Tongue (tissue), 3 donors: ENCODE measurements at places on chromosomes 7 and 10.

GRCh38 chr10:110679486-110680272 lies 35.5 kb downstream of the RBM20 start:
- DNase-seq: peak; percentile 96

GRCh38 chr7:28497009-28497408 lies 84.7 kb downstream of the CREB5 start:
- peak; percentile 77 for DNase-seq

DNA sequence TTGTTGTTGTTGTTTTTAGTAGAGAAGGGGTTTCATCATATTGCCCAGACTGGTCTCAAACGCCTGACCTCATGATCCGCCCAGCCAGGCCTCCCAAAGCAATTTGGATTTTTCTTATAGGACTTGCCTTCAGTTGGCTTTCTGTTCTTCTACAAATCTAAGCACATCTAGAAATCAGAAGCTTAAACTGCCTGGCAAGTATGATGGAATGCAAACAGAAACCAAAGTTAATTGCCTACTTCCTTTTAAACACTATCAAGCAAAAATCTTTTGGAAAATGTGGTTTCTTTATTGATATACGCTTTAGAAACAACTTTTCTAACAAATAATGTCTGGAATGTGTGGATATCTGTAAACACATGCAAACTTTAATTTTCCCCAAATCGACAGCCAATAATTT lies 64.9 kb downstream of the USP6NL start:
- no peak for DNase-seq

DNA sequence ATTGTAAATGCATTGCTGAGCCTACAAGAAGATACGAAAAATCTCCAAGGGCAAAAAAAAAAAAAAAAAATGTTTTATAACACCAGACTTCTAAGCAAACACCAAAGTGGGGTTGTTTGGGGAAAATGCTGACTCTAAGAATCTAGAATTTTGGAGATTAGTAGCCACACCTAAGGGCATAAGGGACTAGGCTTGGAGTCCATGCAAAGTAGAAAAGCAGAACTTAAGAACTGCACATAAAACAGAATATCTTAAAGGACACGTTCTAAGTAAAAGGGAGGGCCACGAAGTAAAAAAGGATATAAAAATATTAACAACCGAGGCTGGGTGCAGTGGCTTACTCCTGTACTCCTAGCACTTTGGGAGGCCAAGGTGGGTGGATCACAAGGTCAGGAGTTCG lies 269.8 kb upstream of the AUTS2 start:
- no peak for DNase-seq

DNA sequence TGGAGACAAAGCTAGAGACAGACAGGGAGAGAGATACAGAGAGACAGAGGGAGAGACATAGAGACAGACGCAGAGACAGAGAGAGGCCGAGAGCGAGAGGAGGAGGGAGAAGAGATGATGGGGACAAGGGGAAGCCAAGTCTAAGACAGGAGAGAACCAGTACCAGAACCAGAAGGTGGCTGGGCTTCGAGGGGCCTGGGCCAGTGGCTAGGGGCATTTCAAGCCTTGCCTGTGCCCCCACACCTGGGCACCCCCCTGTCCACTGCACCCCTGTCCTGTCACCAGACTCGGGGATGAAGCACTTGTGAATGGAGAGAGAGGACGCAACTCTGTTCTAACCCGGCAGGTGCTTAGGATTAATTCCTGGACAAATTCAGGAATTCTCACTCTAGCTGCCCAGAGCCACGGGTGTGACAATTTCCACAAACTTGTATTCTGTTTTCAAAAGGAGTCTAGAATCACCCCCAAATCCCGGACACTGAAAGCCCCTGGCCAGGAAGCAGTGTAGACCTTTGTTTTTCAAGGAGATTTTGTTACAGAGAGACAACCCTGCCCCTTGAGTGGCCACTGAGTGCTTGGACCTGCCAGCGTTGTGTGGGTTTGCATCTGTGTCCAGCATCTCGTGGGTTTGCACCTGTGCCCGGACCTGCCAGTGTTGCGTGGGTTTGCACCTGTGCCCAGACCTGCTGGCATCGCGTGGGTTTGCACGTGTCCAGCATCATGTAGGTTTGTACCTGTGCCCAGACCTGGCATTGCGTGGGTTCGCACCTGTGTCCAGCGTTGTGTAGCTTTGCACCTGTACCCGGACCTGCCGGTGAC lies 157.3 kb downstream of the WDR37 start:
- DNase-seq: no peak

DNA sequence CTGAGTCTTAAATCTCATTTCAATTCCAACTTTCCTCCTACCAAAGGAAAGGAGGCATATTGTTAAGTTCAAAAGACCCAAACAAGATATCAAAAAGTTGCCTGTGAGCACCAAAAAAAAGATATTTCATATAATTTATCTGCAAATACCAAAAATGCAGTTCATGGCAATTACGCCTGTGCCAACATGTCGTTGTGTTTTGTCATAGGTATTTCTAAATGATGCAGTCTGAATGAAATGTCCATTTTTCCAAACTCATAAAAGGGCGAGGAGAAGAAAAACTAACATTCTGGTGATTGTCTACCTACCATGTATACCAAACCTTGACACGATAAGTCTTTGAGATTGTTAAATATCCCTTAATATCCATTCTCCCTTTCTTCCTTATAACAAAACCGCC lies 109.8 kb downstream of the SGMS1 start:
- DNase-seq: no peak

DNA sequence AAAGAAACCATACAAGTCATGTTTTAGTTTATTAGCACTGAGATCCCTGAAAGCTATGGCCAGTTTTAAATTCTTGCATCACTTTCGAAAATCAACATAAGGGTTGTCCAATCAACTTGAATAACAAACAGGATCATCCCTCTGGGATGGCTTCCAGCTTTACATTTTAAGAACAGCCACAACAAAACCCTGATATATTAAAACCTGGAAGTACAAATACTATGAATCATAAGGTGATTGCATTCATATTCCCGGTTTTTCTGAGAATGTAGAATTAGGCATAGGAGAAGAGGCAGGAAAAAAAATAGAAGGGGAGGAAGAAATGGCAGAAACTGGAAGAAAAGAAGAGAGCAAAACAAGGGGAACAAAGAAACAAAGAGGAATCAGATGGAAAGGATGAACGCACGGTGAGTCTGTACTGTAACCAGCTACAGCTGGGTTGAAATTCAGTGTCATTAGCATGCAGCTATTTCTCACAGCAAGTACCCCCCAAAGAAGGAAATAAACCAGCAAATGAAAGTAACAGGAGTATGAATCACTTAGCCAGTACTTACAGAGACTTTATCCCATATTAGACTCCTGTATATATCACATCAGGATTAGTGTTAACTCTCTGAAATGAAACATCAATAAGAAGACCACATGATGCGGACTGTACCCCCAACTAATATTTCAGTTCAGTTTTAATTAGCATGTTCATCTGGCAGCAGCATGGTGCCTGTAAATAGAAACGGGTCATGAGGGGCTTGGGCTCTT lies 301.3 kb downstream of the RNLS start:
- DNase-seq: peak; percentile 17

GRCh38 chr7:156656598-156656997 lies 16.0 kb downstream of the RNF32 start:
- DNase-seq: no peak

DNA sequence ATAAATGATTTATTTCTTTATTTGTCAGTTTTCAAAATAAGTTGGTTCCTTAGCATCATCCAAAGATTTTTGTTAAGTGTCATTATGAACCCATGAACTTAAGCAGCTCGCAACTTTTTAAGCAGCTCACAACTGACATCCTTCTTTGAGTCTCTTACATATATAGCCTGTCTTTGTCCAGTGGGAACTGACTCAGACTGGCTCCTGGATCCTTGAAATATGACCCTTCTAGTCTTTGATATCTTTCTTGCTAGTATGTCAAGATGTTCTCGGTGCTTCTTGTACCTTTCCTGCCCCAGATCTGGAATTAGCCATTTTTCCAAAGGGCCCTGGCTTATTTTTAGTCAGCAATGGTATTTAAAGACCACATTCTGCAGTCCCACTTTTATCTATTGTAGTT lies 53.9 kb upstream of the ARID5B start:
- DNase-seq: no peak

DNA sequence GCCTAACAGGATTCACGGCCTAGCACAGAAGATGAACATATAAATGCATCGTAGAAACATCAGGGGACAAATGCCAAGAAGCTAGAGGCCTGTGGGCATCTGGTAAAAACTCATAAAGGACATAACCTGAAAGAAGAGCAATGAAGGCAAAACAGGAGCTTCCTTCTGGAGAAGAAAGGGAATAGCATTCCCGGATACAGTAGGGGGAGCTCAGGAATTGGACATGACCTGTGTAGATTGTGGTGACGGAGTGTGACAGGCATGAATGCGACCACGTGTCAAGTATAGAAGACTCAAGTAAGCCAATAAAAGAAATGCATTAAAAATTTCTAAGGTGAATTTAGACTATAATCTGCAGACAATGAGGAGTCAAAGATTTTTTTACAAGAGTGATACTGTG lies 270.1 kb downstream of the AGMO start:
- no peak for DNase-seq

DNA sequence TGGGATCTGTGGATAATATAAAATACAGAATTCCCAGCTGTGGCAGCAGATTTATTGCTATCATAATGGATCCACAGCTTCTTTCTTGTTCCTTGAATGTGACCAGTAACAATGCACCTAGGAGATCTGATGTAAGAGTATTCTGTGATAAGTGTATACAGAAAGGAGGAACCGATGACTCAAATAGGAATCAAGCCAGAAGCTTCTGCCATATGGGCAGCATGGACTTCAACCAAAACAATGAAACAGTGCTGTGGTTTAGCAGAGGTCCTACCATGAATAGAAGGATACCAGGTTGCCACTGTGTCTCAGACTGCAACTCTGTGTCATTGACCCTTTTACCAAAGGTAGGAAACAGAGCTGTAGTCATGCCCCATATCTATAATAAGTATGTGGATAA lies 81.8 kb downstream of the PTPRZ1 start:
- no peak for DNase-seq

- DNase-seq: peak; percentile 3
Observed at GRCh38 chr10:13184730-13185514, 23.6 kb downstream of the MCM10 start.

DNA sequence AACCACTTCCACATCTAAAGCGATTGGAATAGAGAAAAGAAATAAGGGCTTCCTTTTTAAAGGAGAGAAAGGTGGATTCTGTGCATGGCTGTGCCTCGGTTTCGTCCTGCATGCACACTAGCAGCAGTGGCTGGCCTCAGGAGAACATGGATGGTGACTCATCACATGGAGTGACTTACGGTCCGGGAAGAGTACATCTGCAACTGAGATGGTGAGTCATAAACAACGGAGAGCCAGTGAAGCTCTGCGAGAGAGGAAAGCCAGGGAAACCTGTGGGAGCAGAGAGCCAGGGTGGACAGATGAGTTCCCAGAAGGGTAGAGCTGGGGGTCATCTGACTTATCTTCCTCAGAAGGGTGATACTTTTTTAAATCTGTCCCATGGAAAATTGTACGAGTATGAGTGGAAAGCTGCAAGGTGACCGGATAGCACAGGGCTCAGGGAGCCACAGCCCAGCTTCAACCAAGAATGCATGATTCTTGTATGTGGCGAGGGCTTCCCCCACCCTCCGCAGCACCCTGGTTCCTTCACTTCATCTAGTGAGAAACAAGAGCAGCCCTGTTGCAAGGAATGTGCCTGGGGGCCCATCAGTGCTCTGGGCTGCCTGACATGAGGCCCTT lies 259.1 kb downstream of the KLF6 start:
- DNase-seq: no peak

- DNase-seq: peak; percentile 65
Observed at GRCh38 chr10:114404171-114405010, at the start of gene AFAP1L2. TSS of gene AFAP1L2 (minus strand) at chr10:114404502. CDS start at chr10:114404455, 47 bp downstream.

GRCh38 chr10:54900584-54900983 lies 99.6 kb upstream of the PCDH15 start:
- no peak for DNase-seq

DNA sequence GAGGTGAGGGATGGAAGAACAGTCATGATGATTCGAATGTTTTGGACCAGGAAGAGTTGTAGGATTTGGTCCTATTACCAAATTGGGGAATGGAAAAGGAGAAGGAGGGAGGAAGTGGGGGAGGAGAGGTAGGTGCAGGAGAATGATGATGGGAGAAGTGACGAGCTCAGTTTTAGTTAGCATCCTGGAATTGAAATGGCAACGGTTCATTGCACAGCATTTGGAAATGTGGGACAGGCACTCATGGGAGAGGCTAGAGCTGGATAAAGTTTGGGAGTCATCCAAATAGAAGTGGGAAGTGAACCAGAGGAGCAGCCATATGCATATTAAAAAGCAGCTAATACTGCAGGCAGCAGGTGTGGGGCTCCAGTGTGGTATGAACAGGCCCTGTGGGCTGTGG lies 253.6 kb downstream of the SORCS3 start:
- DNase-seq: peak; percentile 33

DNA sequence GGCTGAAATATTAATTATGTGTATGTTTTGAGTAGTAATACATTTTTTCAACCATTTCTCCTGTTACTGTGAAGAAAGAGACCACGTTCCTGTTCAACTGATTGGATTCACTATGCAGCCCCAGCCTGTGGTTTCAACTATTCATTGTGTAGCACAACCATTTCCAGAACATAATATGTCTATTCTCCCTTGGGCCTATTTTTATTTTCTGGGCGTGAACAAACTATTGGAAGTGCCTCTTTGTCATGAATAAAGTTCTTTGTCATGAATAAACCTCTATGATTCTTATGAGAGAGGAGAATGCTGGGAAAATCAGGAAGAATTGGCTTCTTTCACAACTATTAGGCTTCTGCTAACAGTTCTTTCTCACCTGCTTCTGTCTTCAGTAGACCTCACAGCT lies 152.4 kb downstream of the GNAT3 start:
- DNase-seq: no peak

DNA sequence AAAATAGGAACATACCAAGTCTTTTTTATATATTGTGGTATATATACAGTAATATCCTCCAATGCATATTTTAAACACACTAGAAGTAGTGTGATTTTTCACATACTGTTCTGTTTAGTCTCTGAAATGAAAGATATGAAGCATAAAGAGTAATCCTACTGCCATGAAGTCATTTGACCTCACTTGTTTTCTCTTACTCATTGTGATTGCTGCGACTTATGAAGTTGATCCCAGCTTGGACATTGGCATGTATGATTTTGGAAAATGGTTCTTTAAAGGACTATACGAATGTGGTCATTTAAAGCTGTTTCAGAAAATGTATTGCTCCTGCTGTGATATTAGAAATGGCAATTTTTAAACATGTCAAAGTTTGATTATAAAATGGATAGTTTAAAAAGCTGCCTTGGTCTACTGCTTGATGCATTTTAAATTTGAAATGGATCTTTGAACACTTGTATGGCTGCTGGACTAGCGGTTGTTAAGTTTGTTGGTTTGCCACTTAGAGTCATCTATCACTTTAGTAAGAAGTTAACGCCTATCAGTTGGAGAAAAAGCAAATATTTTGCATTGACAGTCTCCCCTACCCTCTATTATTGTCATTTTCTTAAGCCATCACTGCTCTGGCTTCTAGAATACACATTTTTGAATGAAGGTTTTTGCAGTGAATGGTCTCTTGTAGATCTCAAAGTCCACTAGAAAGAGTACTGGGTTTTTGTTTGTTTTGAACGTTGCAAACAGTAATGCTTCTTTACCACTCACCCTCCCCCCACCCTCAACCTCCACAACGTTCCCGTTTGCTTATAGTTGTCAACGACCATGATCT lies 881 bp upstream of the PCGF5 start:
- DNase-seq: no peak
